ENCODE measurements at places on chromosomes 2 and 18.

DNA sequence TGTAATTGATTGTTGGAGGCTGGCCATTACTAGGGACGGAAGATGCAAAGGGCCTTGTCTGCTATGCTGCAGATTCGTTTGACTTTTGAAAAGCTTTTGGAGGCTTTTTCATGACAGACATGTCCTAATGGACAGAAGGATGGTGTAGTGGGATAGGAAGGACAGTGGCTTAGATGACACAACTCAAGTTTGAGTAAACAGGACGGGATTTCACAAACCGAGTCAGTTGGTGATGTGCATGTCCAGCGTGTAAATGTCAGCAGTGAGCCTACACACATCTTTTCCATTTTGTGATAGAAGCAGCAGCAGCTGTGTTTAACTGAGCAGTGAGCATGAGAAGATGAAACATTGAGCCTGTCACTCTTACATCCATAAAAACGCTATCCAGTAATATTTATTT, 76.0 kb downstream of the NCK2 start:
- DNase-seq: no peak

GRCh38 chr2:46971929-46972328, 56.3 kb upstream of the MCFD2 start:
- no peak for DNase-seq

DNA sequence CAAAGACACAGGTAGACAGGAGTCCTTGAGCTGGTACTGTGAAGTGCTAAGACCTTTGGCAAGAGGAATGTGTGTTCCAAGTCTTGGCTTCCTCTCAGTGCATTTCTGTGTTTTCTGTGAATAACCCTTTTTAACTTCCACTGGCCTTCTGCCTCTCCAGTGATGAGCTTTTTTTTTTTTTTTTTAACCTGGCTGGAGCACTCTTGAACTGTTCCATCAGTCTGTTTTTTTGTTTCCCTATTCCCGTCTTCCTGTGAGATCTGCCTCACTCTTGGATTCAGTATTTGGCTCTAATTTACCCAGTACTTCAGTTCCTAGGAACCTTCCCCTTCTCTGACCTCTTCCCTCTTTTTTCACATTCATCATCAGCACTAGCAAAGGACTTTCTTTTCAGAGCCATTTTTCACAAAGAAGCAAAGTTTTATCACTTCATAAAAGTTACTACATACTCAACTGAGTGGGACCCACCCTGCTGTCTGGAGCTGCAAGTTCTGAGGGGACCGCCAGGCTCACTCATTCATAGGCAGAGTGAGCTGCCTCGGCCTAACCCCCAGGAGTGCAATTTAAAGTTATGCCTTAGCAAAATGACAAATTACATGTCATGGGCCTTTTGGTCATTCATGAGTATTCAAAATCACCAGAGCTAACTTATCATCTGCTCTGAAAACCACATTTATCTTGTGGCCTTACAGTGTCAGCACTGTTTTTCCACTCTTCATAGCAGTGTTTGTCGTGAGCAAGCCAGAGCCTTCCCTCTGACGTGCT, 126.9 kb upstream of the DAPL1 start:
- no peak for DNase-seq

DNA sequence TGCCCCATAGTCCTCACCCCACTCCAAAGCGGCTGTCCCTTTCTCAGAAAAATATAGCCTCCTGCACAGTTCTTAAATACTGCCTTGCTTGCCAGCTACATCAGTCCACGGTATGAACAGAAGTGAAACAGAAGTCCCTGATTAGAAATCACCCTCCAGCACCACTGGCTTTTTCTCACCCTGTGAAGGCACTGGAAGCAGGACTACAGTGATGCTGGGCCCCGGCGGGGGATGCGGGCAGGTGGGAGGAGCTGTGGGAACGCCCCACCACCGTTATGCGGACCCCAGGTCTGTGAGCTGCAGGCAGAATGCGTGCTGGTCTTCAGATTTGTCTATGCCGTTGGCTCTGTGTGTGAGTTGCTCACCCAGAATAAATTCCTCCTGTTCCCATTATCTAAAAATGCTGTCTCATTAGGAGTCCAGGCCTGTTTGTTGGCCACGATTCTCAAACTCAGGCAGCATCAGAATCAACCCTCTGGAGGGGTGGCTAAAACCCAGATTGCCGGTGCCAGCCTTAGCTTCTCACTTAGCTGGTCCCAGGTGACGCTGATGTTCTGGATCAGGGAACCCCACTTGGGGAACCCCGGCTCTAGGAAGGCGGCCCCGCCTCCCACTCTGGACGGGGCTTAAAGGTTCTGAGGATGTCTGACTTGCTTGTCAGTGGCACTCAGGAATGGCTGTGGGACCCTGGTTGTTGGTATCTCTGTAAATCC, 224.8 kb upstream of the PXDN start:
- no peak for DNase-seq

- DNase-seq: no peak
Observed at GRCh38 chr2:39593439-39594393, 72.0 kb upstream of the TMEM178A start.

GRCh38 chr2:109438773-109439389, 174.9 kb downstream of the SEPTIN10 start:
- no peak for DNase-seq

DNA sequence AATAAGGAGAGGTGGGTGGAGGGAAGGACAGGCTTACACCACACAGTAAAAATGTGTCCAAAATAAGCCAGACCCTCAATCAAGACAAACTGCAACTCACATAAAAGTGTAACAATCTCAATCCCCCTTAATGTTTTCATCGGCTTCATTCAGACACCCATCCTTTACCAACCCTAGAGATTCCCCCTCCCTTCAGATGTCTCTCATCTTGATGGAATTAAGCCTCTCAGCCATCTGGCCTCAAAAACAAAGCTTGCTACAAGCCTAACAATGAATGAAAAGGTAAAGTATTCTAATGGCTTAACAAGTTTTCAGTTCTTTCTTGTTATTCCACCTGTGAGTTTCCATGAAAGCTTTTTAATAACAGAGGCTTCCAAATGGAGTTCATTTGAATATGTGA, 5.2 kb downstream of the RTTN start:
- DNase-seq: no peak

DNA sequence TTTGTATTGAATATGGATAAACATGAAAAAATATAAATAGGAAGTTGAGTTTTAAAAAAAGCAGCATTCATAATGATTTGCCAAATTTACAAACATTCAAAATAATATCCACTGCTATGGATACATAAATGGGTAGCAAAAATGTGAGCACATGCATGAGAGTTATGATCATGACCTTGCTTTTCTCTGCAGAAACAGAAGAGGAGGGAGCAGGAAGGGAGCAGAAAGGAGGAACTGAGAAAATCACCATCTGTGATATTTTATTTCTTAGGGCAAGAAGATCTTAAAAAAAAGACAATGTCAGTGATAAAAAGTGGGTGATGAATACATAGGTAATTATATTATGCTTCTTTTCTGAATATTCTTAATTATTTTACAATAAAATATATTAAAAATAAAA, 17.7 kb upstream of the CCDC93 start:
- no peak for DNase-seq

DNA sequence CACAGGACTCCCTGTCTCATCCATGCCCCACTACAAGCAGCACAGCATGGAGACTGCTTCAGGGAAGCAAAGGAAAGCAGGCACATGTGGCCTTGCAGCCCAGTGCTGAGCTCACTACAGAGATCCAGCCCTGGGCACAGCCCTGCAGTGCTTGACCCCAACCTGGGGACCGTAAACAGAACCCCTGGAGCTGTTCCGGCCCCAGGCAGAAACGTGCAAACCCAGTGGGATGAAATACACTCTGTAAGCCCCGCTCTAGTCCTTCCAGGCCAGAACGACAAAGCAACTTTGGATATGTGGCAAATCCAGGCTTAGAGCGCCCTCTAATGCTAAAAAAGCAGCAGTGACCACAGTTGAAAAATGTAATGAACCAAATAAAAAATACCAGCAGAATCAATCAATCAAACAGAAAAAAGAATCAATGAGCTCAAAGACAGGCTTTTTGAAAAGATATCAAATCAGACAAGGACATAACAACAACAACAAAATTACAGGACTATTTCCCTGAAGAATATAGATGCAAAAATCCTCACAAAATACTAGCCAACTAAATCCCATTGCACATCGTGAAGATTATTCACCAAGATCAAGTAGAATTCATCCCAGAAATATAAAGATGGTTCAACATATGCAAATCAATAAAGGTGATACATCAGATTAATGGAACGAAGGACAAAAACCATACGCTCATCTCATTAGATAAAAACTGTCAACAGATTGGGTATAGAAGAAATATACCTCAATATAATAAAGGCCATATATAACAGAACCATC, 45.6 kb downstream of the ZNF519 start:
- DNase-seq: no peak

DNA sequence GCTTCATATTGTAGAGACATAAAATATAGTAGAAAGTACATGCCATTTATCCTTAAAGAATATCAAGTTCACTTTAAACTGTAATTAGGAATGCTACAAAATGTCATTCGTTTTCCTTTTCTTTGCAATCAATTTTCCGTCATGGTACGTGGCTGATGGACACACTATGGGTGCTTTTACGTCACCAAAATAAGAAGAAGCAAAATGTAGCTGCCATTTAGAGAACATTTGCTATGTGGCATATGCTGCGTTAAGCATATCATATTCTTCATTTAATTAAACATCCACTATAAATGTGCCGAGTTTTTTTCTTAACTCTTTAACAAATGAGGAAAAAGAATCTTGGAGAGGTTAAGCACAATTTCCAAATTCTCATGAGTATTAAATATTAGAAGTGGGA, 1358.5 kb upstream of the NXPH2 start:
- DNase-seq: no peak

GRCh38 chr2:217777906-217778305, 224.9 kb downstream of the TNS1 start:
- DNase-seq: no peak

DNA sequence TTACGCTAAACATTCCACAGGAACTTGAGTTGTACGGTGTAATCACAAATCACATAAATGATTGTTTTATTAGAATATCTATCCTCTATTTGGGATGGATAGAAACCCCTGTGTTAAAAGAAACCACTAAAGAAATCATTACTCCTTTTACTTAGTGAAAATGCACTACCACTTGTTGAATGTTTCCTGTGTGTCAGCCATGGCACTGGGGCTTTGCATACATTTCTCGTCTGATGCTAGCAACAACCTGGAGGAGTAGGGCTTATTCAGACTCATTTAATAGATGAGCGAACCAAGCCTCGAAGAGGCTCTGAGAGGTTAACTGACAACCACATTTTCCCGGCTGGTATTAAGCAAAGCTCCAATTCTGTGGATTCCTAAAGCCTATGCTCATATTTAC, 60.5 kb upstream of the PELI1 start:
- peak; percentile 16 for DNase-seq

DNA sequence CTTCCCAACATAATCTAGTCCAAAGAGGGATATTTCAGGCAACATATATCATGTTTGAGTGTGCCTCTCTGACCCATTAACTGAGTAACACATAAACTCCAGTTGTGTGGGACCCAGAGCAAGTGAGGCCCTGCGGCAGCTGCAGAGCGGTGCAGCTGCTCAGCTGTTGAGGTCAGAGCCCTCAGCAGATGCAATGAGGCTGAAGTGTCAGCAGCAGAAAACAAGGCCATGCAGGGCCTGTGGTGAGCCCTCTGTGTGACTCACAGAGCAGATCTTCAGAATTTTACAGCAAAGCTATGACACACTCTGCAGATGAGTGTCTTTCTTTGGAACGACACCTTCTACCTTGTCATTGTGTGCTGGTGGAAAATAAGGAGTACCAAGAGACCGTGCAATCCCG, 168.5 kb downstream of the CBLN2 start:
- no peak for DNase-seq

DNA sequence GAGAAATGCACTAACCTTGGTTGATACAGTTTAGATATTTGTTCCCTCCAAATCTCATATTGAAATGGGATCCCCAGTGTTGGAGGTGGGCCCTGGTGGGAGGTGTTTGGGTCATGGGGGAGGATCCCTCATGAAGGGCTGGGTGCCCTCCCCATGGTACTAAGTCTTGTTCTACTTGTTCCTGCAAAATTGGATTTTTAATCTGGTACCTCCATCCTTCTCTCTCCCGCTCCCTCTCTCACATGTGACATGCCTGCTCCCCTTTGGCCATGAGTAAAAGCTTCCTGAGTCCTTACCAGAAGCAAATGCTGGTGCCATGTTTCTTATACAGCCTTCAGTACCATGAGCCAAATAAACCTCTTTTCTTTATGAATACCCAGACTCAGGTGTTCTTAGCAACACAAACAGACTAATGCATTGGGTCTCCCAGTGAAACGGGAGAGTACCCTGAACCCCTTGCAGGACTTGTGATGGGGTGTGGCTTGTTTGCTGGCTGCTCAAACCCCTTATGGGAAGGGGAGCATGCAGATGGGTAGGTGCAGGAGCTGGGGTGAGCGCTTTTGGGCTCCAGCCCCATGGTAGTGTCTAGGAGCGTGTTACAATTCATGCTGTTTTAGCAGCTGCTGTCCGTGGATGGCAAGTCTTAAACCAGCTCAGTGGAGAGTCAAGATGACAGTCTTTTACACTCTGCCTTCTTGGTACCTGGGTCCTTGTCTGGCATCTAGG, 27.2 kb downstream of the FAHD2B start:
- no peak for DNase-seq

- DNase-seq: no peak
Observed at GRCh38 chr2:124320051-124320688, 295.1 kb downstream of the CNTNAP5 start.

DNA sequence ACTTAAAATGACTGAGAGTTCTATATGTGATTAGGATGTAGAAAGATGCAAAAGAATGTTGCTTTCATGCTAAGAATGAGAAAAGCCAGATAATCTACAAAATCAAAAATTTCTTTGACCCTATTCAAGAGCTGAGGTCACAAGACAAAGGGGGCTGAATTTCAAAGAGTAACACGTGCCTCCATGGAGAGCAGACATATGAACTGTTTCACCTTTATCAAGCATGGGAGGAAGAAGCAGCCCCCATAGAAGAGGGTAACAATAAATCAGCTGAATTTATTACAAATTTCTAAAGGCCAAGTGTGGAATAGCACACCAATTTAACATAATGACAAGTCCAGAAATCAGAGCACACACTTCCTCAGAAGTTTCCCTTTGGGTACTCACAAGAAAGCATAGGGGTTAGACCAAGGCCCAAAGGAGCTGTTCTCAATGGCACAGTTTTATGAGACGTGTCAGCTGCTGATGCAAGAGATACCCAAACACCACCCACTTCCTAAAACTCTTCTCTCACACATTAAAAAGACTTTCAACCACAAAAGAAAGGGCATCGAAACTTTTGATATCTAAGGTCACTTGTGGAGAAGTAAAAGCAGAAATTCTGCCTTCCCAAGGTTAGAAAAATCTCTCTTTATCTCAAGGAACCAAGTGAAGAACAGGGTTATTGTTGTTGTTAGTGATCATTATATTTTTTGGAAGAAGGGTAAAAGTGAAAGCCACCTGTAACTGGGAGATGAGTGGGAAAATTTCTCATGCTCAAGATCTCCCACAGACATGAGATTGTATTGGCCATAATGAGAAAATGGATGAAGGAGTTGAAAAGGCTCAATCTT, 950.1 kb downstream of the TRIB2 start:
- DNase-seq: no peak

Measured in CD4-positive, alpha-beta T cell treated with Interleukin-1 beta for 1 hour (primary cell).